T-cell (primary cell): ENCODE measurements at places on chromosomes 1 and 21. TPM values are rescaled to one million over a fixed set of nuclear protein-coding genes. Genes with fewer than 3 reads are reported as not detected.

Gene FAAH
- total RNA-seq, result 10.0 TPM

DNA sequence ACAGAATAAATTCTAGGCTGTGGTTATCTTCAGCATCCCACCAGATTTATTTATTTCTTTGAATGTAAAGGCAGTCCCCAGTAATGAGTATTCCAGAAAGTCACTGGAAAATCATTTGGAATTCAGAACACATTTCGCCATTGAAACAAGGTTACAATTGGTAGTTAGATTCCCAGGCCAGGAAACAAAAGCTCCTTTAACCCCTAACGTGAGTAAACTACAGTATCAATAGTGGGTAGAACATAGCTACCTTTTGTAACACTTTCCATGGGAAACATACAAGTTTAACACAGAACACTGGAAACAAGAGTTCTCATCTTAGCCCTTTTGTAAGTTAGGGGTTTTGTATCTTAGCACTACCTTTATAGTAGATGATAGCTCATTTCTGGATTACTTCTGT, 53.4 kb upstream of the BMP8A start:
- no peak for DNase-seq

- DNase-seq, result no peak
Measured at GRCh38 chr1:58287894-58288623, 258.5 kb downstream of the OMA1 start.

- no peak for DNase-seq
Measured at GRCh38 chr1:78408192-78408591, 82.6 kb upstream of the PTGFR start.

GRCh38 chr1:234244482-234244881, 128.8 kb upstream of the COA6 start:
- no peak for DNase-seq

DNA sequence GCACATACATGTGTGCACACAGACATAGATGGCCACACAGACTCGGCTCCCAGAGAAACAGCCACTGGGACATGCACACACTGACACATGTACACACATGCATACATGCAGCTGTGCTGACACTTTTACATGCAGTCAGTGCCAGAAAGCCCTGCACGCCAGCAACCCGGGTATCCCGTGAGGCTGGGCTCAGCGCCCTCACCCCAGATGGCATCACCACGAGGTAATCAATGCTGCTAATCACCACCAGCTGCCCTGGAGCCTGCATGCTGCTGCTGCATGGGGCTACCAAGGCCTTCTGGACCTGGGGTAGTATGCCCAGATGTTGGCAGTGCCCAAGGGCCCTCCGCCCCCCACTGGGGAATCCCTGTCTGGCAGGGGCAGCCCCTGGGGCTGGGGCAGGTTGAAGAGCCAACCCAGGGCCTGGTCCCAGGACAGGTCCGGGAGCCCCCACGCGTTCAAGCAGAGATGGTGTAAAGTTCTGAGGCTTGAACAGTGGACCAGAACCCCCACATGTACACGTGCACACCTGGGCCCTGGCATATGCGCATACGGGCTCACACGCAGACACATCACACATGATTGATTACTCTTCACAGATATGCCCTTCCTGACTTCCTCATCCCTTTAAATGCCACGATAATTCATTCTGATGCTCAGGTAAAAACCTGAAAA, 2.7 kb upstream of the COL16A1 start:
- no peak for DNase-seq

GRCh38 chr1:192086644-192087043, 71.6 kb upstream of the RGS18 start:
- no peak for DNase-seq

GRCh38 chr1:165342587-165342986, 13.9 kb downstream of the LMX1A start:
- no peak for DNase-seq
